ENCODE measurements at places on chromosomes 7 and 10. TPM values are rescaled to one million over a fixed set of nuclear protein-coding genes. Genes with fewer than 3 reads are reported as not detected.

The TNRC18 gene
- total RNA-seq = 66.9 TPM

The PAPOLB gene
- not detected for total RNA-seq

The HOXA2 gene
- total RNA-seq = not detected

The DUS4L gene
- 7.0 TPM for total RNA-seq

The IGFBP3 gene
- total RNA-seq = 9.3 TPM

The ODAD2 gene
- not detected for total RNA-seq

The GARIN1A gene
- 0.21 TPM for total RNA-seq
